Ascending aorta (tissue), 2 donors: ENCODE measurements at places on chromosomes 12 and 14.

- DNase-seq = no peak
Measured at GRCh38 chr12:62252576-62252975, 7.6 kb upstream of the USP15 start.

DNA sequence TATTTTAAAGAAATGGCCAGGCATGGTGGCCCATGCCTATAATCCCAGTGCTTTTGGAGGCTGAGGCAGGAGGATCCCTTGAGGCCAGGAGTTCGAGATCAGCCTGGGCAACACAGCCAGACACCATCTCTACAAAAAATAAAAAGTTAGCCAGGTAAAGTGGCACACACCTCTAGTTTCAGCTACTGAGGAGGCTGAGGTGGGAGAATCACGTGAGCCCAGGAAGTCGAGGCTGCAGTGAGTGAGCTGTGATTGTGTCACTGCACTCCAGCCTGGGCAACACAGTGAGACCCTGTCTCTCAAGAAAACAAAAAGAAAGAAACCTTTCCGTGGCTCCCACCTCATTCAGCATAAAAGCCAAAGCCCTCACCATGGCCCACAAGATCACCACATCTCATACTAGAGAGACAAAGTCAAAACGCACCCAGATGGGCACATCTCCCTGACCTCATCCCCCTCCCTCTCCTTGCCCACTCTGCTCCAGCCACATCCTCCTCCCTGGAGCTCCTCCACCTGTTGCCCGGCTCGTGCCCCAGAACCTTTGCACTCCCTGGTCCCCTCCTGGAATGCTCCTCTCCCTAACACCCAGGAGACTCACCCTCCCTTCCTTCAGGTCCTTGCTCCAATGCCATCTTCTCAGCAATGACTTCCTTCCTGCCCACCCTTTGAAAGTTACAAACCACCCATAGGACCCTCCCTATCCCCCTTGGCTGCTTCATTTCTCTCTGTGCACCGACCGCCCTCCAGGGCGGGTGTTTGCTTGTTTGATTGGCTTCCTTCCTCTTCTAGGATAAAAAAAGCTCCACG is 4.8 kb upstream of the SCARB1 start:
- DNase-seq = no peak

- no peak for DNase-seq
Measured at GRCh38 chr14:24234095-24235005, 1.6 kb downstream of the GMPR2 start.

DNA sequence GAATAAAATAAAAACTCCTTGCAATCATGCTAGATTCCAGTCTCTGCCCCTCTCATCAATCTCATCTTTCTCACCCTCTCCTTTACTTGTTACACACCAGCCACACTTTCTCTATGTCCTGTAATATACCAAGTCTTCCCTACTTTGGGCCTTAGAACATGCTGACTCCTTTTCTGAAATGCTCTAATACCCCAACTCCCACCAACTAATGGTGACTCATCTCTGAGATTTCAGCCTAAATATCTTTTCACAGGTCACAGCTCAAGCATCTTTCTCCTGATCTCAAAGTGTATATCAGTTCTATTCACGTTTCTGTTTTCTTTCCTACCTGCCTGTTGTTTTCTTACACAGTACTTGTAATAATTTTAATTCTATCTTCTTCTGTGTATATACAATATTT is 378.9 kb upstream of the PRICKLE1 start:
- no peak for DNase-seq

DNA sequence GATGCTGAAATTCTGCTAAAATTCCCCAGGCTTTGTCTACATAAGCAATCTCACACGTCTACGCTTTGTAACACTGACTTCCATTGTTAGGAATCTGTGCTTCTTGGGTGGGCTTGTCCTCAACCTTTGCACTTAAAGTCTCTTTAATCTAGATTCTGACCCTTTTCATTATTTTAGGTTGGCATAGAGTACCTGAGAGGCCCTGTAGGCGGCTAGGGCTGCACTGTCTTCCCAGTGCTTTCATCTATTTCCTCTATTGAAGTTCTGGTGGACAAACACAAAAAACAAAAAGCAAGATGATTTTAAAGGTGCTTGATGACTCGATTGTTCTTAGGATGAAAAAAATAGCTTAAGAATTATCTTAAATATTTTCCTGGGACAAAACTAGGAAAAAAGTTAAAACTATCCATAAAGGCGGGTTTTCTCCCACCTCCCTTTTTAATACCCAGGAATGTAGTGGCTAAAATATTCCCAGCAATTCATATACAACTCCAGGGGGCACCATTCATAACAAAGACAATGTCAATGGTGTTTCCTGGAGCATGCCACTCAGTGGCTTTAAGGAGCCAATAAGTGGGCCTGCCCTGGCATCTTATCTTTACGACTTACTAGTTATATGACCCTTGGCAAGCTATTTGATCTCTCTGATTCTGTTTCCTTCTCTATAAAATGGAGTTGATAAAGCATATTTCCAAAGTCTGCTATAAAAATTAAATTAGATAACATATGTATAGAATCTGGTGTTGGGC is 197.5 kb downstream of the STXBP6 start:
- no peak for DNase-seq

DNA sequence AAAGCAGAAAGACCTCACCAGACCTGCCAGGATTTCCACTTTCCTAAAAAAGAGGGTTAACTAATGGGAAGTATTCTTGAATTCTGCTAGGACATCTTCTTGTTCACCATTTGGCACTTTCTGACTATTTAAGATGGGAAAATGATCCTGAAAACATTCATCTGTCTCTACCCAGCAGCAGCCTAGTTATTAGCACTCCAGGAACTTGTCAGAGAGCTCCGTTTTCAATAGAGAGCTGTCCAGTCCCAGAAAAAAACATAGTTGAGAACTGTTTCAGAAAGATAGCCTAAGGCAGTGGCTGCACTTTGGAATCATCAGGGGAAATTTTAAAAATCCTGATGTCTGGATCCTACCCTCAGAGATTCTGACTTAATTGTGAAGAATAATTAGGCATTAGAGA is 22.1 kb upstream of the CEP83 start:
- DNase-seq = no peak
